Stimulated activated CD4-positive, alpha-beta T cell treated with anti-CD3 and anti-CD28 coated beads, Interleukin-15, amount 100 ng/mL, for 1 hour (primary cell): ENCODE measurements at places on chromosomes 16 and 17.
A peak's percentile ranks its signal among the peaks of the same experiment; 100 is the strongest.

DNA sequence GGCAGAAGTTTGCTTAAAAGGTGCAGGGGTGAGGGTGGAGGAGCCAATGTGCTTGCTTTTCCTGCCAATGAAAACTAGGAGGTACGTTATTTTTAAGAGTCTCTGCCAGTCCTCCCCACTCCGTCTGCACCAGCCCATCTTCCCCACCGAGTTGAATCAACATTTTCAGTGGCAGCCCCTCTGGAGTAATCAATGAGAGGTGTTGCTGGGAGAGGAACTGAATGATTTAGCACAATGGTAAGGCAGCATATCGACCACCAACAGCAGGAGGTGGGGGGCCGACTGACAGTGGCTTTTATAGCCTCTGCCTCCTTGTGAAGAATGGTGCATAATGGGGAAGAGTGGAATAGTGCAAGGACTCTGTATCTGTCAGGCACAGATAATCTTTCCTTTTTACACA lies 1465.0 kb upstream of the GOT2 start:
- DNase-seq = no peak

DNA sequence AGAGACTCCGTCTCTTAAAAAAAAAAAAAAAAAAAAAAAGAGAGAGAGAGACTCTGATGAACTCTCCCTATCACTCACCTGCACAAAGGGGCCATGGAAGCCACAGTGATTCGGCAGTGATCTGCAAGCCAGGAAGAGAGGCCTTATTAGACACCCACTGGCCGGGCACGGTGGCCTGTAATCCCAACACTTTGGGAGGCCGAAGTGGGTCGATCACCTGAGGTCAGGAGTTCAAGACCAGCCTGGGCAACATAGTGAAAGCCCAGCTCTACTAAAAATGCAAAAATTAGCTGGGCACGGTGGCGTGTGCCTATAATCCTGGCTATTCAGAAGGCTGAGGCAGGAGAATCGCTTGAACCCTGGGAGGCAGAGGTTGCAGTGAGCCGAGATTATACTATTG lies 198.5 kb upstream of the WSCD1 start:
- DNase-seq = no peak

DNA sequence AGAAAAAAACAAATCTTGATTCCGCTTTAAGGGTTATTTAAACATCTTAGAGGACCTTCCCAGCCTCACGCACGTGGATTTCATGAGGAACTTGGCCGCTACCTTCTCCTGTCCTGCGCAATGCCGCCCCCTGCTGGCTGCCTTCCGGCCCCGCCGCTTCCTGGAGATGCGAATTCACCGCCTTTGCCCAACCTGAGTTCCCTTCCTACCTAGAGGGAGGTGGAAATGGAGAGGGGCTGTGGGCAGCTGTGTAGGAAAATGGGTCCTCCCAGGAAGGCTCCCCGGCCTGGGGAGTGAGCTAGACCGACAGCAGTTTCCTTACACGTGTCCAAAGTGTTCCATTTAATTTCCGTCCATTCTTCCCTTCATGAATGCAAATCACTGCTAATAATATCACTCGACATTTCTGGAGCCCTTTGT lies 1.0 kb upstream of the ABCC12 start:
- DNase-seq = peak; percentile 54

DNA sequence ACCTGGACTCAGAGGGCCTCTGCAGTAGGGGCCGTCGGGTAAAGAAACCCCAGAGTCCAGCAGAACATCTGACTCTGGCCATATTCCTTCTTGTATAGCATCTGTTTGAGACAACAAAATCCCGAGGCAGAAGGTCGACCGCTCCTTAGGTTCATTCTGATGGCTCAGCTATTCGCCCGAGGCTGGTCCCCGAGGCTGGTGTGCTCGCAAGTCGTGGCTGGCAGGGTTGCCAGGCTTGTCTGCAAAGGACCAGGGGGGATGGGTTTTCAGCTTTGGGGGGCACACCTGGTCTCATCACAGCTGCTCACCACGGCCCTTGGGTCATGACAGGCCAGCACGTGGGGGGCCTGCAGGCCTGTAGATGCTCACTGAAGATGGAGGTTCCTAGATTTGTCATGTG lies 119.1 kb downstream of the BANP start:
- no peak for DNase-seq

DNA sequence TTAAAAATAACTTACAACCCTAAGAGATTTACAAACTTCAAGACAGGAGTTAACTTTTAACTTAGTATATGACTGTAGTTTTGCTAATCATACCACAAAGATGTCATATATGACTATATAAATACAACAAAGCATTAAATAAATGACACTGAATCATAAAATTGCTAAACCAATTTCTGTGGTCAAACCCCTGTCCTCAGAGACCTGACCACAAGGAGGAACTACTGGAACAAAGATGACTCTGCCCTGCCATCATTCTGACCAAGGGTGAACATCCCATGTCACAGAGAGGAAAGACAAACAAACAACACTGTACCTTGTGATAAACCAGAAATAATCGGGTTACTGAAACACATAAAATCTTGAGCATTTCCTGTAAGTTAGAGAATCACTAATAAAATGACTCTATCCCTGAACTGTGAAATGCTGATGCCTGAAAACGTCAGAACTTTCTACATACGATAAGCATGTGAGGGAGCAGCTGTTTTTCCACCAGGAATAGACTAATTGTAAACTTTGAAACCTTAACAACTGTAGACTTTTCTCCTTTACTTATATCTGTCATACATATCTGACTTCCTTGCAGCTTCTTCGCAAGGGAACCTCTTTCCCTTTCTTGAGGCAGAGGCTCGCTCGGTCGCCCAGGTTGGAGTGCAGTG lies 47.9 kb downstream of the WDR59 start:
- DNase-seq = no peak

GRCh38 chr16:14509675-14510132 lies 120.4 kb downstream of the PARN start:
- DNase-seq = no peak

DNA sequence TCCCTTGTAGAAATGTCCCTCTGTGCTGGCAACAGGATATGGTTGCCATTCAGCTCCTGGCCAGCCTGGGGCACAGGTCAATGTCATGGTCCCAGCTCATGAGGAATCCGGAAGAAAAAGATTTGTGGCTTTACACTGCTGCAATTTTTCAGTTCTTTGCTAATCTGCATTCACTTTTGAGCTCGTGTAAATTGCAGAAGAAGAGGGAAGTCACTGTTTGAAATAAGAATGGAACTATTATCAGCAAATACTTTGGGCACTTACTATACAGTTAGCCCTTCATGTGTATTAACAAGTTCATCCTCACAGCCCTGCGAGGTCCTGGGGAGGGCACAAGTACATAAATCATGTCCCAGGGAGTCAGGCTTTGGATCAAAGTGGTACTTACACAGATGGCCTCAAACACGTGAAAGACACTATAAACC lies 14.2 kb downstream of the SLC47A2 start:
- DNase-seq = no peak

GRCh38 chr17:76054112-76054476 lies 18.2 kb downstream of the SRP68 start:
- DNase-seq = no peak

DNA sequence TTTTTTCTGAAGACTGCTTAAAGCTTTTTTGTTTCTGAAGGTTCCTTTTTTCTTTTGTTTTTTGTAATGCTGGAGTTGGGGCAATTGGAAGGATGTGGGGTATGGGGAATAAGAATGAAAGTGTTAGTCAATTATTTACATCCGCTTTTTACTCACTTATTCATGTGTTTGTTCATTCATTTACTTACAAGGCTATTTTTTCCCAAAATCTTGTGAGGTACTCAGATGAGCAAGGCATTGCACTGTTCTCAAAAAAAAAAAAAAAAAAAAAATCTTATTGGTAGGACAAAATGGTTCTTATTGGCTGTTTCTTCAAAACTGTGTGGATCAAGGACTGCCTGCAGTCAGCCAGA lies 55.7 kb downstream of the PLD6 start:
- no peak for DNase-seq

DNA sequence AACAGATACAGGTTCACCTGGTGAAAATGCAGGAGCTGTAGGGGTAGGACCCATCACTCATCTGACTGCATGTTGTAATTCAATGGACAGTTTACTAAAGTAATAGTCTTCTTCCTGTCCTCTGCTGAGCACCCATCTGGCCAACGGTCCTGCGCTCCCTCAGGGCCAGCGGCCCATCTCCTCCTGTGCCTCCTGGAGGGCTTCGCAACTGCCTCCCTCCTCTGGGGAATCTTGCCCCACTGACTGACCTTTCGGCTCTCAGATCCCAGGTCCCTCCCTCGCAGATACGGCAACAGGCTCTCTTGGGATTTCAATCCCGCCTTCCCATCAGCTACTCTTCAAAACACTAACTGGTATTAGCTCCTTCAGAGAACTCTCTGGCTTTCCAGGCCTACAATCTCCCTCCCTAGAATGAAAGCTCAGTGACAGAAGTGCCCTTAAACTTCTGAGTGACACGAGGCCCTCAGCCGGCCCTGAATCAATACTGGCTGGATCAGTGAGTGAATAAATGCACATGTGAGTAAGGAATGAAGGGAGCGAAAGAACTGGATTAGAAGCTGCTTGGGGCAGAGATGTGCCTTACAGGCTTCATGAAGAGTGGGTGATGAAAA lies 1.3 kb downstream of the PEMT start:
- no peak for DNase-seq

DNA sequence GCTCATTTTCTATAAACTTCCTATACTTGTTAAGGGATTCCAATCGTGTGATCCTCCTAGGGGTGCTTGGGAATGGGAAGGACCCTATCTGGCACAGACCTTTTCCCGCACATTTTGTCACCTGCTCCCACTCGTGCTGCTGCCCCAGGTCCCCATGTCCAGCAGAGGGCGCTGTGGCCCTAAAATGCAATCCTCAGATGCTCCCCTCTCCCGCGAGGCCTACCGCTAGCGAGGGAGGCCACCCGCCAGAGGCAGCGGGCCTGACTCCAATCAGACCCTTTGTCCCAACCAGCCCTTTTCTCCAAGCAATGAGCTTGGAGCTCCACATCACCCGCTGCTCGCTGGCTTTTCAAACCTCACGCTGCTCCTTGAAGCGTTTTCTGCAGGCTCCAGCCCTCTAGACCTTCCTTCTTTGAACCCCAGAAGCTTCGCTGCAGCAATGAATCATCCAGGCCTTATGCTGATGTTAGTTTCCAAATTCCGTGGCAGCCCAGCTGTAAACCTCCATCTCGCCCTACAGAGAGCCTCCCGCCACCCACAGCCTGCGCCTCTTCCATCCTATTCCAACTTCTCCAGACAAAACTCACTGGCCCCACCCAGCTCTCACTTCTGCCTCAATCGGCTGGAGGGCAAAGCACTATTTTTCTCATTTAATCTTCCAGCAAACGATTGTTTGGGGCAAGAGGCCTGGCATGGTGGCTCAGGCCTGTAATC lies 23.6 kb upstream of the FZD2 start:
- DNase-seq = peak; percentile 79

DNA sequence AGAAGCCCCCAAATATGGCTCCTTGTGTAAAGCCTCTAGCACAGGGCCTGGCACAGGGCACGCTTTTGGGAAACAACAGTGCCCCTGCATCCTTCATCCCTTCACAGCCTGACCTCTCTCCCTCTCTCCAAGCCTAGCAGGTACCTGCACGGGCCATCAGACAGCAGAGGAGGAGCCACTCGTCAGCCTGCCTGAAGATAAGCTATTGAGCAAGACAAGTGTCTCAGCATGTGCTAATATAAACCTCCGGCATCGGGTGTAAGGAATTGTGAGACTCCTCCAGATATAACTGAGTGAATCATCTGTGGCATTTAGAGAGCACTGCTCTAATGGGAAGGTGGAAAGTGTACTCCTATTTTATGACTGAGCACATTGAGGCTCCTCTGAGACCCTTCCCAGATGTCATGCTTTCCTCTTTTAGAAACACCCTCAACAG lies 38.3 kb downstream of the TBX4 start:
- no peak for DNase-seq

DNA sequence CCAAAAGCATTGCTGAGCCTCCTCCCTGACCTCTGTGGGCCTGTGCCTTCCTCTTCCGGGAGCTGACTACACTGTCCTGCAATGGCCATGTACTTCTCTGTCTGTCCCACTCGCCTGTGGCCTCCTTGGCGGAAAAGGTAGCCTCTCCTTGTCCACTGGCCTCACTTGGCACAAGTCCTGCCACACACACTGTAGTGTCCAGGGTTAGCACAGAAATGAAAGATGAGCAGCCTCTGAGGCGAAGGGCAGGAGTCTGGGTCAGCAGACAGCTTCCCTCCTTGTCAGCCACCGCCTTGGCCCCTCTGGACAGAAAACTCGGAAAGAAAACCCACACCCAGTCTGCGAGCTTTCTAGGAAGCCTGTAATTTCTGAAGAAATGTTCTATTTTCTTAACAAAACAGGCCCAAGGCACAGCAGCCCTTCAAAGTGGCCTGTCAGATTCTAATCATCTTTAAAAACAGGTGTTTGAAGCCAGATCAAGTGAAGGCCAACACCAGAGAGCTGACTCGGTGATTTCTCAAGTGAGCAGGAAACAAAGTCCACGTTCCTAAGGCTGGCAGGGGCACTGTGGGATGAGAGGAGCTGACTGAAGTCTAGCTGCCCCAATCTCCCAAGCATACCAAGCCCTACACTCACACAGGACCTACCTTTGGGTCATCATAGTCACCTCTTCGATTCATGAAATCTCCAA lies 67.2 kb downstream of the GTF3C1 start:
- no peak for DNase-seq

GRCh38 chr17:8382880-8383142 lies 182 bp downstream of the RPL26 start:
- DNase-seq = no peak

DNA sequence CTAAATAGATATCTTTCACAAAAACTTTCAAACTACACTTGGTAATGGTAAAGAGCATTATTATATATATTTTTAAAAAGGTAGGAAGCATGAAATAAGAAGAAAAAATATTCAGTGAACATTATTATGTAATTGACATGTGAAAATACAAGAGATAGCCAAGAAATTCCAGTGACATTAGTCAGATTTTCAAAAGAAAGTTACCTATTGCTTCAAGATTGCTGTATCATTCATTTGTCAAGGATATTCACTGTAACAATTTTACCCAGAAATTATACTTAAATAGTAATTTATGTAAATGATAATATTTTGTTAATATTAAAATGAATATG lies 350.2 kb downstream of the KIF2B start:
- no peak for DNase-seq

- no peak for DNase-seq
Measured at GRCh38 chr17:37045351-37045922, 96.7 kb downstream of the AATF start.
